ENCODE measurements at places on chromosomes 6 and 20.

GRCh38 chr20:39600871-39601270, 638.7 kb downstream of the DHX35 start:
- no peak for DNase-seq

GRCh38 chr6:47308198-47308517, 1.5 kb downstream of the TNFRSF21 start:
- DNase-seq = no peak

- no peak for DNase-seq
Observed at GRCh38 chr20:23393996-23394775, 27.1 kb downstream of the NAPB start.

- DNase-seq = no peak
Observed at GRCh38 chr6:154292855-154293519, 63.6 kb downstream of the IPCEF1 start.

DNA sequence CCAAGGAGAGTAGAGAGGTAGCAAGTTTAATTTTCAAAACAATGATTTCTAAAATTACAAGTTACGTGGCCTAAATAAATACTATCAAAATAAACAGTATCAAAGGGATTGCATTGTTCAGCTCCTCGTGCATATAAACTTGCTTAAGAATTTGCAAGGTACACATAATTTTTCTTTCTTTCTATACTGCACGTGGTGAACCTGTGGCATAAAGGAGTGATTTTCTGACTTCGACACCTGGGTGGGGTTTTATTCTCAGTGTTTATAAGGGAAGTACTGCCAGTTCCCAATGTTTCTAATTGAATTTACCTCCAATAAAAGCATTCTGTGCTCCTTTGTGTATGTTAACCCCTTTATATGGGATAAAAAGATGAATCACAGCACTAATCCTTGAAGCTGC, 50.1 kb upstream of the C20orf144 start:
- DNase-seq = no peak

DNA sequence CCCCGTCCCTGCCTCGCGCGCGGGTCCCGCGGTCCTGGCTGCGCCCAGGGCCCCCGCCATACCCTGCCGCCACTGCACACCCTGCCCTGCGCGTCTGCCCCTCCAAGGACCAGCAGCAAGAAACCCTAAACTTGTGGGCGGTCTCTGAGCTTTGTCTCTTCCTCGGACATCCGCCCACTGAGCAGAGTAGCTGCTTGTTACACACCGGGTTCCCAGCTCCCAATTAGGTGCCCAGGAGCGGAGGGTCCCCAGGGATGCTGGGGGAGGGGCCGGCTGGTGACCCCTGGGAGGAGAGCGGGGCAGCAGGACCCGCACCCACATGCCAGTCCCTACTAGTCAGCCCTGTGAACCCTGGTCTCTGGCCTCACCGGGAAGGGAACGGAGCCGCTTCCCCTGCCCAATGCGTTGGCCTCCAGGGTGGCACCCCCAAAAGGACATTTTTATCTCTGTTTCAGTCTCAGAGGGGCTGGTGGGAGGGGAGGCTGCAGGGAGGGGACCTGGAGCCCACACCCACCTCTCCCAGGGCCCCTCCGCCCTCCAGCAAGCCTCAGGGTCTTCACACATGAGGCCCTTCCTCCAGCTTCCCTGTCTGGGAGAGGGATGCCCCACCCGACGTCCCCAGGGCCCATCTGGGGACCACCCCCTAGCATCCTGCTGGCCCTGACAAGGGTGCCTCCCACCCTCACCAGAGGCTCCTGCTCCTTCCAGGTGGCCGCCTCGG, 10.5 kb downstream of the STMN3 start:
- DNase-seq = no peak

DNA sequence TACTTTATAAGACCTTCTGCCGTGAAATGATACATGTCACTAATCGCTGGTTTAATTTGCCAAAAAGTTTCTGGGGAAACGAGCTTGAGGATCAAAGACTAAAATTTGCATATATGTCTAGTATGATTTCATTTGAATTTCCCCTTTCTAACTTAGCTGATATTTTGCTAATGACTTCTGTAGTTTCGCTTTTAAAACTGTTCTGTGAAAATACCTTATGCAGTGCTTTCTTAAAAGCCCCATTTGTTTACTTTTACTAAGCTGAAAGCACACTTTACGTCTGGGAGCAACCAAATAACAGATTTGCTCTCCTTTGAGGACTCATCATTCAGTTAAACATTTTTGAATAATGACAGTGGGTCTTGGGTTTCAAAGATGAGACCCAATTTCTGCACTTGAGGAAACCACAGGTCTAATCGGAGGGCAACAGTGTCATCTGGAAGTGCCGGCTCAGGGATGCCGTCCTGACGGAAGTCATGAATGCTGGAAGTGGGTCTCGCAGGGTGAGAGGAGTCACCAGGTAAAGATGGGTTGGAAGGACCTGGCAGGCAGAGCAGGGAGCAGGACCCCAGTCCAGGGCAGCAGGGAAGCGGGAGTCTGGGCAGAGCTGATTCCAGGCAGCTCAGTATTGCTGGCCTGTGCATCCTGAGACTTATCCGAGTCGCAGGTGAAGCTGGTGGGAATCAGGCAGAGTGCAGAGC, 33.2 kb downstream of the PLEKHG1 start:
- no peak for DNase-seq

DNA sequence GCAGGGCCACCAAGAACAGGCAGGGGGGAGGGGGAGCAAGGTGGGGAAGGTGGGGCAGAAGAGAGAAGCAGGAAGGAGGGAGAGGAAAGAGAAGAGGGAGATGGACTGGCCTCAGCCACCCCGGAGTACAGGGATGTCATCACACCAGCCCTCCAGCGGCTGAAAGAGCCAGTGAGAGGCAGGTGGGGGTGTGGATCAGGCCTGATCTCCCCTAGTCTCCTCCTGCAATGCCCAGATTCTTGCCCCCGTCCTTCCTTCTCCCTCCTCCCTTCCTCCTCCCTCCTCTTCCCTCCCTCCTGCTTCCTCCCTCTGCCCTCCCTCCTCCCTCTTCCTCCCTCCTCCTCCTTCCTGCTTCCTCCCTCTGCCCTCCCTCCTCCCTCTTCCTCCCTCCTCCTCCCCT, 61.5 kb downstream of the YTHDF1 start:
- DNase-seq = no peak

DNA sequence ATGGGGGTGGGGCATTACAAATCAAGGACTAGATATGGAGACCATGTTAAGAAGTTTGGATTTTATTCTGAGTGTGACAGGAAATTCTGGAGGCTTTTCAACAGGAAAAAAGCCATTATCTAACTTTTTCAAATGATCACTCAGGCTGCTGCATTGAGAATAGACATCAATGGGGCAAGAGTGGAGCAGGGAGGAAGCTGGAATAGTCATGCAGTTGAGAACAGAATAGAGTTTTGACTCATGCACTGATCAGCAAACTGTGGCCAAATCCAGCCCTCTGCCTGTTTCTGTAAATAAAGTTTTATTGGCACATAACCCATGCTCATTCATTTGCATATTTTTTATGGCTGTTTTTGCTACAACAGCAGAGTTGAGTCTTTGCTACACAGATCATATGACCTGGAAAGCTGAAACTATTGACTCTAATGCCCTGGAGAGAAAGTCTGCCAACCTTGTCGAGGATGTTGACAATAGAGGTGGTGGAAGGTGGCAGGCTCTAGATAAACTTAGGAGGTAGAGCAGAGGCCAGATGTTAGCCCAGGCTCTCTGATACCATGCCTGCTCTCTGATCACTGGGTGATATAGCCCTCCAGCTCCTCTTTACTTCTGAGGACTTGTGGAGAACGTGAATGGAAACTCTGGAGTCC, 441.8 kb downstream of the PTPRT start:
- DNase-seq = no peak

- no peak for DNase-seq
Observed at GRCh38 chr6:134117409-134117808, 65.0 kb upstream of the SLC2A12 start.
